ENCODE measurements at places on chromosomes 11 and 22. TPM values are rescaled to one million over a fixed set of nuclear protein-coding genes. Genes with fewer than 3 reads are reported as not detected.

GRCh38 chr11:13214276-13214675 lies 63.3 kb upstream of the BMAL1 start:
- no peak for DNase-seq

GRCh38 chr11:65204646-65205601 lies 23.2 kb downstream of the CAPN1 start:
- peak; percentile 34 for DNase-seq

DNA sequence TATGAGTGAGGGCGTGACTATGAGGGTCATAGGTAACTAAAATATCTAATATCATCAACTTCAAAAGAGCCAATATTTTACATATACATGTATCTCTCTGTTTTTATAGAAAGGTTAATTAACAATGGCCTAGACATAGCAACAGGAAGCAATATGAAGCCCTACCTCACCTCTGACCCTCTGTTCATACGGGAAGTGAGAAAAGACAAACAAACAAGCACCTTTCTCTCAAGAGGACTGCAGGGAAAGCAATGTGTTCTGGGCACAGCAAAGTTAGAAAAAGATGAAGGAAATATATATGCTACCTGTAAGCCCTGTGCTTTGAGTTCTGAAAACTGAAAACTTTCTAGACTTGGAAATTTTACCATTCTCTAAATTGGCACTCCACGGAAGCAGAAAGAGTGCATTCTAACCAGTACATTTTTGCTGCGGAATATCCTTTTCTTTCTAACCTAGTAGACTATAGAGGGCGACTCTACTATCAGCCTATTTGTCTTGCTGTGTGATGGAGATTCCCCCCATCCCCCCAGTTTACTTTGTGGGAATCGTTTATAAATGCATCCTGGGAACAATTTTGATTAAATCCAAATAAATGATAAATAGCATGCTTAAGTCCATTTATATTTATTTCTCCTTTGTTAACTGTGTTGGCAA lies 830.4 kb upstream of the FAT3 start:
- DNase-seq: no peak

DNA sequence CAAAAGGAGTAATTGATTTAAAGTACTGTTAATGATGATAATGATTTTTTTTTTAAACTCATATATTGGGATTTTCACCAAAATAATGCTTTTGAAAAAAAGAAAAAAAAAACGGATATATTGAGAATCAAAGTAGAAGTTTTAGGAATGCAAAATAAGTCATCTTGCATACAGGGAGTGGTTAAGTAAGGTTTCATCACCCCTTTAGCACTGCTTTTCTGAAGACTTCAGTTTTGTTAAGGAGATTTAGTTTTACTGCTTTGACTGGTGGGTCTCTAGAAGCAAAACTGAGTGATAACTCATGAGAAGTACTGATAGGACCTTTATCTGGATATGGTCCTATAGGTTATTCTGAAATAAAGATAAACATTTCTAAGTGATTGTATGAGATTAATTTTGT lies 43.9 kb downstream of the RRM1 start:
- DNase-seq: no peak

- no peak for DNase-seq
These were observed 65.7 kb downstream of the ENDOD1 start for GRCh38 chr11:95155385-95155784.

DNA sequence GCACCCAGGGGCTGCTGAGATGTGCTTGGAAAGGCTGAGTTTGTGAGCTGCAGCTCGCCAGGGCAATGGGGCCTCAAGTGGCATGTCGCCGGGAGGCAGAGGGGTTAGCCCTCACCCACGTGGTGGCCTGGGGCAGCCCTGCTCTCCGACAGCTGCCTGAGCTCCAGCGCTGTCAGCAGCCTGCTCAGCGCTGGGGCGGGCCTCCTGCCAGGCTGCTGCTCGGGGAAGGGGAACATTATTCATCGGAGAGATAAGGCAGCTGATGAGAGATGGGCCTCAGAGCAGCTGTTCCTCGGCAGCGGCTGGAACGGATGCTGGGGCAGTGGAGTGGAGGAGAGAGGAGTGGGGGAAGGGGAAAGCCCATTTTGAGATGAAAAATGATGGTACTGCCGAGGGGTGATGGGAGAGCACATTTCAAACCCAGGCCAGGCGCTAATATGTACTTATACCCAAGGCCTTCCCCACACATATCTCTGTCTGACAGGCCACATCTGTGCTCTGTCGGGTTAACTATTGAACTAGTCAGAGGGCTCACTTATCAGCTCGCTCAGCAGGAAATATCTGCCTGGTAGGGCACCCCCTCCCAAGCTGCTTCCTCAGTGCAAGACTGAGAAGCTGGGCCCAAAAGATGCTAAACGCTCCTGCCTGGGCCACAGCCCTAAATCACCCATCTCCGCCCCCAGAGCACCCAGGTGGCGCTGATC lies 79.5 kb downstream of the TIMP3 start:
- DNase-seq: peak; percentile 84

Gene APOL3
- polyA plus RNA-seq: 8.6 TPM

Gene HPS5
- polyA plus RNA-seq: 13.2 TPM

Gene ILK
- polyA plus RNA-seq: 145 TPM
